Transverse colon (tissue), 4 donors: ENCODE measurements at places on chromosomes 2 and 18.

GRCh38 chr2:12430407-12431133 is 286.2 kb upstream of the TRIB2 start:
- peaks cover 6% of the 10 kb centered on the region for H3K4me1 ChIP-seq
- DNase-seq, result no peak
- no peak overlapping the region for H3K4me3 ChIP-seq

- H3K4me1 ChIP-seq, result peaks cover 11% of the 10 kb centered on the region
- no peak overlapping the region for H3K4me3 ChIP-seq
- no peaks in the 10 kb centered on the region for H3K36me3 ChIP-seq
- H3K27me3 ChIP-seq, result no peaks in the 10 kb centered on the region
- DNase-seq, result no peak
- H3K27ac ChIP-seq, result no peak overlapping the region
These were observed 254.6 kb upstream of the KCNJ3 start for GRCh38 chr2:154443919-154444318.

- no peak overlapping the region for H3K4me3 ChIP-seq
- H3K4me1 ChIP-seq, result no peaks in the 10 kb centered on the region
- DNase-seq, result no peak
These were observed 235.2 kb downstream of the SH3RF3 start for GRCh38 chr2:109364217-109364616.

GRCh38 chr18:13541621-13542519 is 184.5 kb downstream of the FAM210A start:
- H3K4me3 ChIP-seq, result no peak overlapping the region
- H3K27ac ChIP-seq, result peak overlapping the region; percentile 78
- no peaks in the 10 kb centered on the region for H3K36me3 ChIP-seq

DNA sequence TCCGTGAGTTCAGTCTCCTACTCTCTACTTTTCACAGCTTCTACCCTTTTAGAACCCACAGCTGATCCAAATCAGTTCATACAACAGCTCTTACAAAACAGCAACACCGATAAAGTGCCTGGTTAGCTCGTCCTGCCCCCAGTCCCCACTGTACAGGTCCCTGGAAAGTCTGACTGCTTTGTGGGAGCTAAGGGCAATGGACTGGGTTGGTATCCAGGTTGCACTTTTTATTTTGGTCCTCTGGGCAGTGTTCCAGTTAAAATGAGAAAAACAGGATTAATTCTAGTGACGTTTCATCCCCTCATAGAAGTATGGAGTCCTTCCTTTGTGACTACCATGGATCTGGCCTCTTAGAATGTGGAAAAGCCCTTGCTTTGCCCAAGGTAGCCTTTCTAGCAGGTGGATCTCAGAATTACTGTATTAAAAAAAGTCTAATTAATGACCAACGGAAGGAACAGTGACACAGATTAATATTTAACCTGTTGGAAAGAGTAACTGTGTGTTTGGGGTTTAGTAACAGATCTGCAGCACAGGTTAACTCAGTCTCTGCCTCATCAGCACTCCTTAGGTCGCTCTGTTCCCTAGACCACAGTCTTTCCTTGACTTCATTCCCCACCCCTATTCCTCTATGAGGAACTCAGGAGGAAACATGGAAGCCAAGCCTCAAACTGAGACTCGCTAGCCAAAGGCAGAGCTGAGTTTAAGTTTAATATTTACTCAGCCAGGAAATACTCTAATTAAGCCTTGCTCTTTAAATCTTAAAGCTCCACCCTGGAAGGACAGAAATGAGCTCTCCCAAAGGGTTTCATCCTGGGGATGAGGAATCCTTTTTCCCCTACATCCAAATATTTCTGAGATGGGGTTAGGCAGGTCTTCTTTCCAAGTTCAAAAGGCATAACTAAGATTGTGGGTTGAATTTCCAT is 52.8 kb upstream of the ITGA6 start:
- H3K36me3 ChIP-seq, result no peaks in the 10 kb centered on the region
- H3K4me1 ChIP-seq, result peaks cover 4% of the 10 kb centered on the region
- no peak overlapping the region for H3K27ac ChIP-seq
- no peak overlapping the region for H3K4me3 ChIP-seq
- H3K27me3 ChIP-seq, result no peaks in the 10 kb centered on the region

- no peaks in the 10 kb centered on the region for H3K36me3 ChIP-seq
- DNase-seq, result no peak
- H3K27me3 ChIP-seq, result peaks cover 14% of the 10 kb centered on the region
- H3K4me3 ChIP-seq, result no peak overlapping the region
- no peaks in the 10 kb centered on the region for H3K4me1 ChIP-seq
- no peak overlapping the region for H3K27ac ChIP-seq
These were observed 8.2 kb upstream of the CDH2 start for GRCh38 chr18:28185121-28185520.

GRCh38 chr2:26757873-26758789 is 6.0 kb upstream of the SLC35F6 start:
- no peaks in the 10 kb centered on the region for H3K36me3 ChIP-seq
- peaks cover 9% of the 10 kb centered on the region for H3K4me1 ChIP-seq
- no peak for DNase-seq
- no peak overlapping the region for H3K4me3 ChIP-seq
- H3K27ac ChIP-seq, result no peak overlapping the region

GRCh38 chr2:33521791-33522281 is 45.4 kb downstream of the RASGRP3 start:
- no peak for DNase-seq
- no peaks in the 10 kb centered on the region for H3K36me3 ChIP-seq
- no peaks in the 10 kb centered on the region for H3K4me1 ChIP-seq
- H3K27ac ChIP-seq, result no peak overlapping the region
- H3K4me3 ChIP-seq, result no peak overlapping the region
